ENCODE measurements at places on chromosomes 13 and 19. TPM values are rescaled to one million over a fixed set of nuclear protein-coding genes. Genes with fewer than 3 reads are reported as not detected.

The CRX gene
- polyA plus RNA-seq = 0.05 TPM

The ELOF1 gene
- polyA plus RNA-seq = 62.4 TPM

The ZNF221 gene
- polyA plus RNA-seq = 1.1 TPM

The GJB2 gene
- polyA plus RNA-seq = 38.1 TPM

DNA sequence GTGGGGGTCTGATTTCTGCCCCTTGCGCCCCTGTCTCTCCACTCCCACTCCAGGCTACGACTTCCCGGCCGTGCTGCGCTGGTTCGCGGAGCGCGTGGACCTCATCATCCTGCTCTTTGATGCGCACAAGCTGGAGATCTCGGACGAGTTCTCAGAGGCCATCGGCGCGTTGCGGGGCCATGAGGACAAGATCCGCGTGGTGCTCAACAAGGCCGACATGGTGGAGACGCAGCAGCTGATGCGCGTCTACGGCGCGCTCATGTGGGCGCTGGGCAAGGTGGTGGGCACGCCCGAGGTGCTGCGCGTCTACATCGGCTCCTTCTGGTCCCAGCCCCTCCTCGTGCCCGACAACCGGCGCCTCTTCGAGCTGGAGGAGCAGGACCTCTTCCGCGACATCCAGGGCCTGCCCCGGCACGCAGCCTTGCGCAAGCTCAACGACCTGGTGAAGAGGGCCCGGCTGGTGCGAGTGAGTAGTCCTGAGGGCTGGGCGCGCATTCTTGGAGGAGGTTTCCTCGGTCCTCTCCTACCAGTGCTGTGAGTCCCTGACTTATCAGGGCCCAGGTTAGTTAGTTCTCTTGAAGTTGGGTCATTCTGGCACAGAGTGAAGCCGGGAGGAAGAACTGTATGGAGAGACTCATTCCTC lies 12.7 kb downstream of the EHD2 start:
- no peak overlapping the region for H3K4me3 ChIP-seq
- no peak overlapping the region for H3K27ac ChIP-seq
- no peaks in the 10 kb centered on the region for H3K36me3 ChIP-seq
- DNase-seq = no peak

GRCh38 chr13:30192320-30193093 lies 114.8 kb downstream of the KATNAL1 start:
- no peaks in the 10 kb centered on the region for H3K27me3 ChIP-seq
- no peak overlapping the region for H3K27ac ChIP-seq
- no peaks in the 10 kb centered on the region for H3K36me3 ChIP-seq
